Mucosa of gallbladder (tissue), 1 donor: ENCODE measurements at places on chromosomes 16 and 17.

DNA sequence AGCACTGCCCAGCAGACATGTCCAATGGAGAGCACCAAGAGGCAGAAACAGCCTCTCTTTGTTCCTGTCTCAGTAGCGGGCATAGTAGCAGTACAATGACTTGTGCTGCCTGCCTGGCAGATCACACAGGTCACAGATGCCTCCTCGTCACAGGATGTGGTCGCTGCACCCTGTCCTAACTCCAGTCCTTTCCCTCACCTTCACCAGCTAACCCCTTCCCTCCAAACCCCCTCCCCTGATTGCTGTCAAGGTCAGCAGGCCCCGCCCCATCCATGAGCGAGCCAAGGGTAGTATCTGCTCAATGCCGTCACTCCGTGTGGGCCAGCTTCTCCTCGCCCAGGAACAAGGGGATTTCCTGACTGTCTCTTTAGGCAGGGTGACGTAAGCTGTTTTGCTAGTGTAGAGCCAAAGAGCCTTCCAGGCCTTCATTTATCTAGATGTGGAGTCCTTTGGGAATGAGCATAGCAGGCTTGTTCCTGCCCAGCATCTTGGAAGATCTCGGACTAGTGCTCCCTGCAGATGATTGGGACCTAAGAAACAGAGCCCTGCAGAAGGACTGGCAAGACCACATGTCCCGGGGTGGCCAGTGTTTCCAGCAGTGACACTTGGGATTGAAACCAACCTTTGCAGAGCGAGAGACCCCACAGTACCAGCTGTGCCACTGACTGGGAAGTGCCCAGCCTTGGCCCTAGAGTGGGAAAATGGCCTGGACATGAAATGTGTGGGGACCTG is 75.9 kb upstream of the TNRC6C start:
- peak; percentile 52 for DNase-seq

DNA sequence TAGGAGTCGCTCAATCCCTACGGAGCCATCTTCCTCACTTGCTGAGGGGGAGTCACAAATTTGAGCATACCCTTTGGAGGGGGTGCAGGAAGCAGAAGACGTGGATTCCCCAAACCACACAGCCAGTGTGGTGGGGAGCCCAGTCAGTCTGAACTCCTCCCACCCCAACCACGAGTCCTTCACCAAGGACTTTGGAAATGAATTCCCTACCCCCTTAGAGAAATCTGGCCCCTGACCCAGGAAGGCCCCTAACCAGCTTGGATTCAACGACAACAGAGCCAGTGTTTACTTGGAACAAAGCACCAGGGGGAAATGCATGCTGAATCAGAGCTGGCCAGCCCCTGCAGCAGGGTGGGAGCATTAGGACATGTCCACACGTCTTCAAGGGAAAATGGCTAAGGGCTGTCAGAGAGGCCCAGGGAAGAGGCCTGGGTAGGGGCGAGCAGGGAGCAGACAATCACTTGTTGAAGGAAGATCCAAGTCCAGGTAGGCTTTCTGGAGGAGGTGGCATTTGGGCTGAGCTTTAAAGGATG is 5.5 kb upstream of the TMEM92 start:
- DNase-seq, result no peak

DNA sequence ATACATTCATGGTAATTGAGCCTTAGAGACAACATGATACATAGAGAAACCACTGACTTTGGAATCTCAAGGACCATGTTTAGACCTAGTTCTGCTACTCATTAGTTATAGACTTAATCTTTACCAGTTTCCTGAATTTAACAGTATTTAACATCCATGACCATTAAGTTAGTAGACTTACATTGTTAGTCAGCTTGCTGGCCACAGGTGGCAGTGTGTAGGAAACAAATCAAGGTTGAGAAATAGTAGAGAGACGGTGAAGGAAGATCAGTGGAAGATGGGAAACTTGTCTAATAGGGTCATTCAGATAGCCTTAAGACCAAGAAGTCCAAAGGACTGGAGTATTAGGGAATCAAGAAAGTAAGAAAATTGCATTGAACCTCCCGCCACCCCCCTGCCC is 31.0 kb downstream of the OMG start:
- DNase-seq, result no peak

DNA sequence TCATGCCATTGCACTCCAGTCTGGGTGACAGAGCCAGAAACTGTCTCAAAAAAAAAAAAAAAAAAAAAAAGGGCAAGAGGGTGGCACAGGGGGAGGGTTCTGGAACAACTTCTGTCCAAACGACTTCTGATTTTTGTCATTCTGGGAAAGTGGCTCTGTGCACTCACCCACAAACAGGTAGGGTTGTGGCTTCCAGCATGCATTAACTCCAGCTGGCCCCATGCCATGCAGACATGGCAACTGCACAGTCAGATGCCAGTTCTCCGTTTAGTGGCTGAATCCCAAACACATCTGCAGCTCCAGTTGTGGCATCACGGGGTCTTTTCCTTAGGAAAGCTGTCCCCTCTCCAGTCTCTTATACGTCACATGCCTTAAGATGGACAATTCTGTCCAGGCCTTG is 30.3 kb downstream of the B4GALNT2 start:
- no peak for DNase-seq

- no peak for DNase-seq
Measured at GRCh38 chr17:14298221-14298946, 2.5 kb upstream of the HS3ST3B1 start.

DNA sequence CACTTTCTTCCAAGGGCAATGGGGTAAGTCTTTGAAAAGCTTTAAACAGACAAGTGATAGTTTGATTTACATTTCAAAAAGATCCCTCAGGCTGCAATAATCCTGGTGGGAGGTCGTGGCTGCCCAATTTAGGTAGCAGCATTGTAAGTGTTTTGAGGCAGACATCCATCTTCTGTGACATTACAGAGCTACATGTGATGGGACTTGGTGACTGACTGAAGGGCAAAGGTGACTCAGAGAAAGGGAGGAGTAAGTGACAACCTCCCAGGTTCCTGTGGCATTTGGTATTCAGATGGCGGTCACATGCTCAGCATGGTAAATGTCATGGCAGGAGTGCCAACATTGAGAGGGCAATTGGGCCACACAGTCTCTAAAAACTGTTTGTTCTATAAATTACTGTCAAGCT is 26.5 kb downstream of the STAT3 start:
- DNase-seq, result no peak
